H1 (cell line): ENCODE measurements at places on chromosomes 6 and 20. TPM values are rescaled to one million over a fixed set of nuclear protein-coding genes. Genes with fewer than 3 reads are reported as not detected.

HTR1B gene
- 1.4 and 1.7 TPM in 2 replicates for polyA plus RNA-seq

CDH4 gene
- 4.3 and 6.4 TPM in 2 replicates for polyA plus RNA-seq

DNA sequence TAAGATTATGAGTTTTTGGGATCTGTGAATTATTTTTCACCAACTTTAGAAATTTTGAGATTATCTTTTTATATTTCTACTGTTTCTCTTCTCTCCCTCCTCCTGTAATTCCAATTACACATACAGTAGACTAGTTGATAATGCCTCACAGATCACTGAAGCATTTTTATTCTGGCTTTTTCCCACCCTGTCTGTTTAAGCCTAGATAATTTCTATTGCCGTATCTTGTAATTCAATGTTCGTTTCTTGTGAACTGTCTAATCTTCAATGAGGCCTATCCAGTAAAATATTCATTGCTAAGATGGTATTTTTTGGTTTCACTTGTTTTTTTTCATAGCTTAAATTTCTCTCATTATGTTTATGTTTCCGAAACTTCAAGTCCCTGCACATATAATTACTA, 12.0 kb downstream of the MDN1 start:
- no peaks in the 10 kb centered on the region for H3K36me3 ChIP-seq
- no peak overlapping the region for H3K27ac ChIP-seq
- DNase-seq, result no peak

- no peaks in the 10 kb centered on the region for H3K36me3 ChIP-seq
- H3K4me3 ChIP-seq, result no peak overlapping the region
- H3K27ac ChIP-seq, result no peak overlapping the region
- no peak for DNase-seq
- H3K4me1 ChIP-seq, result no peaks in the 10 kb centered on the region
- no peaks in the 10 kb centered on the region for H3K27me3 ChIP-seq
Observed at GRCh38 chr6:131575834-131576478, 2.9 kb downstream of the ARG1 start.

DNA sequence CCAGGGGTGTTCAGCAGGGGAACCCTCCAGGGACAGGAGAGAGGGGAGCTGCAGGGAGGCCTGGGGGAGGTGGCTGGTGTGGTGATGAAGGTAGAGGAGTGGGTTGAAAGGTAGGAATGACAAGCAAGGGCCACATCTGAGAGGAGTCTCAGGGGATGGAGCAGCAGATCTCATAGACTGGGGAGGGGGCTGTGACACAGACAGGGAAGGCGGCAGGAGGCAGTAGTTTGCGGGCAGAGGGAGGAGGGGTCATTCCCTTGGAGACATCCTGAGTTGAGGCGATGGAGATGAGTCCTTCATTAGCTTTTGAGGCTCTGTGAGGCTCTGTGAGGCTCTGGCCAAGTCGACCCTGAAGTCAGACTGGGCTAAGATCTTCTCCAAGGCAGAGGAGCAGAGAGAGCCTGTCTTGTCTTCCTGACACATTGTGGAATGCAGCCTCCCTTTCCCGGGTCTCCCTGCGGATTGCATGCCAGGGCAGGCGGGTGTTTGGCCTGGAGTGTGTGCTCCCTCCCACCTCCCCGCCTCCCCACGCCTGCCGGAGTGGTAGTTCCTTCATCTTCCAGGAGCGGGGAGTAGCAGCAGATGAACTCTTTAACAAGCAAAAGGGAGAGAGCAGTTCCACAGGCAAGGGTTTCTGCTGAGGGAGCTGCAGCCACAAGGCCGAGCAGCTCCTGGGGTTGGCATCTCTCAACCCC, 34.3 kb upstream of the MLN start:
- H3K36me3 ChIP-seq, result no peaks in the 10 kb centered on the region
- no peak overlapping the region for H3K27ac ChIP-seq
- no peaks in the 10 kb centered on the region for H3K27me3 ChIP-seq
- DNase-seq, result no peak
- peaks cover 6% of the 10 kb centered on the region for H3K4me1 ChIP-seq

- H3K27ac ChIP-seq, result no peak overlapping the region
- H3K4me1 ChIP-seq, result no peaks in the 10 kb centered on the region
- DNase-seq, result no peak
- H3K4me3 ChIP-seq, result no peak overlapping the region
- H3K27me3 ChIP-seq, result no peaks in the 10 kb centered on the region
Observed at GRCh38 chr20:41222703-41223102, 85.4 kb downstream of the PLCG1 start.

FOXF2 gene
- polyA plus RNA-seq, result 0.05 TPM in 2 replicates

GRCh38 chr6:64006246-64006645, 370.6 kb downstream of the PHF3 start:
- no peak overlapping the region for H3K27ac ChIP-seq
- H3K27me3 ChIP-seq, result no peaks in the 10 kb centered on the region
- no peak for DNase-seq

DACT2 gene
- 2.9 and 4.8 TPM in 2 replicates for polyA plus RNA-seq
